ENCODE measurements at places on chromosomes 2 and 18.
A peak's percentile ranks its signal among the peaks of the same experiment; 100 is the strongest.

DNA sequence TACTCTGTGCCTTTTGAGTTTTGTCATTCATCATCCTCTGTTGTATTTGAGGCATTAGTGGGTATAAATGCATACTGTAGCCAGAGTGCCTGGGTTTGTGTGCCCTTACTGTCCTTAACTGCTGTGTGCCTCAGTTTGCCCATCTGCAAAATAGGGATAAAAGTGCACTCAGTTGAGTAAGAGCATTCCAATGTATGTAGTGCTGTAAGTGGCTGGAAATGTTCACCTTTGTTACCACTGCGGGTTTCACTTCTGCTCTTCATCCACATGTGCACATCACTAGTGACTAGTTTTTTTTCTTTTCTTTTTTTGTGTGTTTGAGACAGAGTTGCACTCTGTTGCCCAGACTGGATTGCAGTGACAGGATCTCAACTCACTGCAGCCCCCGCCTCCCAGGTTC, 39.9 kb downstream of the PLEKHB2 start:
- ATAC-seq = peak; percentile 77

- ATAC-seq = peak; percentile 85
Observed at GRCh38 chr18:55246278-55246677, 287.0 kb upstream of the CCDC68 start.

DNA sequence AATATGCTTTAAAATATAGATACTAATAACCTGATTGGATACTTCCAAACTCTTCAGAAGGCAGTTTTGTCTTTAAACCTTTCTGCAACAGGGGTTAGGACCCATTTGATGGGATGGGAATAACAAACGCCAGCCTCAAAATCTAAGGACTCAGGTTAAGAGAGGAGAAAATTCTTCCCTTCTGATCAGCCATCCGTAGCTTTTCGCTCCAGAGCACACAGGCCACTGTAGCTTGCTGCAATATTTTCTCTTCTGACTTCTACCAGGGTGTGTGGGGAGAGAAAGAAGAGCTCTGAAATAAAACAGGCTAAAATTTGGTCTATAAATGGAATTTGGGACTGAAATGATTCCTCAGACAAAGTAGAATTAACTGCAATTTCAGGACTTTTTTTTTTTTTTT, 95.1 kb downstream of the ALPK2 start:
- no peak for ATAC-seq

DNA sequence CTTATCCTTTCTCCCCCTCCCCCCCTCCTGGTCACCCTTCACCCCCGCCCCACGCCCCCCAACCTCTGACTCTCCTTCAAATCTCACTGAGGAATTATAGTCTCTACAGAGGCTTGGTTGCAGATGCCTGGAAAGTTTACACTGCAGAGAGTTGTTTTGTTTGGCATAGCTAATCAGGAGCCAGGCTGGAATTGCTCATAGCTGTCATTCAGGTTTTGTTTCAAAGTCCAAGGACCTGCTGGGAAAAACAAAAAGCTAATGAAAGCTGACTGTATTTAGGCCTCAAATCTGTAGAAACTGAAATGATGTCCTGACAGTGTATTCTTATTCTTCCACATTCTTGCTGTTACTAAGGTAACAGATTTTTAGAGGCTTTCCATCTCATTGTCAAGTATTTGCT, 22.6 kb downstream of the GREB1L start:
- ATAC-seq = no peak

DNA sequence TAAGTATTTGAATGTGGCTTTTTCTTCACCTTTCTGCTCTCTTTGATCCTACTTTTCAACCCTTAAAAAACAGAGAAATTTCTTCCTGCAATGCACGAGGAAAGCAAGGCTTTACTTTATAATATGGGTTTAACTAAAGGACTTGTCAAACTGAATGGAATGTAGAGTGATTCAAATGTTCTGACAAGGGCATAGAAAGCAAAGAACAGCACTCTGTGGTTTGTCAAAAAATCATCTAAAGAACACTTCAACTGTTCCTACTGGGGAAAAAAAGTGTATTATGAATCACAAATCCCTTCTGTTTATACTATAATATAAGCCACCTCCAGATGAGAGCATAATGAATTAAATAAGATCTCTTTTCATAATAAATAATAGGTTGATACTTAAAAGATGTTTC, 45.0 kb upstream of the RIT2 start:
- ATAC-seq = no peak

DNA sequence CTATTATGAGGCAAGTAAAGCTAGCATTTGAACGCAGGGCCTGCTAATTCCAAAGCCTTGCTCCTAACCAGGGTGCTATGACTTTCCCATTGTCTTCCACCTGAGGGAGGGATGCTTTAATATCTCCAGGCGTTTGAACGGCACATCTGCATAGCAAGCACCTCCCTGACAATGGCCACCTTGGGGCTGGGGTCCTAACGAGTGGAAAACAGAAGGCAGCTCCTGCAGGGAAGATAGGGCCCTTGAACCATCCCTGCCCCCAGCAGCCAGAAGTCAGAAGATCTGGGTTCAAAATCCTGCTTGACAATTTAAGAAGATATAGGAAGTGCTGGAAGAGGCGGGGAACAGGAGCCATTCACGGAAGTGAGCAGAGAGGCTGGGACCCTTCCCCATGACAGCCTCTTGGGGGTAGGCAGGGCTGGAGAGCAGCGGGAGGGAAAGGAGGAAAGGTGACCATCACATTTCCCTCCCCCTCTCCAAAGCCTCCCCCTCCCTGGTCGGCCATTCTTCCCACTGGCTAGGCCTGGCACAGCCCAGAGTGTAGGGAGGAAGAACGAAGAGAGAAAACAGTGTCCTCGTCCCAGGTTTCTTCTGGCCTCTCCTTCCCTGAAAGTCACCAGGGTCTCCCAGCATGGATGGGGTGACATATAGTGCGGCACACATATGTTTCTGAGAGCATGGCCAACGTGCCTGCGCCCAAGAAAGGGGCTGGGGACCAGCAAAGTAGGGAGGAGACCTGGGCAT, 73.5 kb downstream of the EMX1 start:
- ATAC-seq = no peak

DNA sequence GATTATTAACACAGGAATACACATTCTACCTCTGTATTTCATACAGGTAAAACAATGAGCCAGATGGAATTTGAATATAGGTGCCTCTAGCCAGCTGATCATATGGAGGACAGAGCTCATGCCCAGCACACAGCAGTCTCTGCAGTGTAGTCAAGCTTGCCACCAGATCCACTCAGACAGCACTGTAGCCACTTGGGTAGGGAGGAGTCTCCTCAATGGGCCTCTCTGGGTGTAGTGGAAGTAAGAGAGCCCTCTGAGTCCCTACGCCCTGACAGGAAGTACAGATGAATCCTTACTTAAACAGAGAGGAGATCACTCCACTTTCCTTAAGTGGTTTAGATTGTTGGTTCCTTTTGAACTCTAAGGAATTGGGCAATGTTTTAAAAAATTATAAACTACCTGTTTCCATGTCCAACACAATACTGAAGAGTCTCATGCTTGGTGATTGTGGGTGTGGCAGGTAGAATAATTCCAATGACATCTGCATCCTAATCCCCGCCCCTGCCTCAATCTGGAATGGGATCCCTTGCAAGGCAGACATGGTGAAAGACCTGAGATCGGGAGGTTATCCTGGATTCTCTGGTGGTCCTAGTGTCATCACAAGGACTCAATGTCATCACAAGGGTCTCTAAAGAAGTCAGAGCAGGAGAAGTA, 23.0 kb upstream of the TMEM200C start:
- no peak for ATAC-seq

- ATAC-seq = no peak
Observed at GRCh38 chr2:199586646-199587045, 128.9 kb upstream of the SATB2 start.

DNA sequence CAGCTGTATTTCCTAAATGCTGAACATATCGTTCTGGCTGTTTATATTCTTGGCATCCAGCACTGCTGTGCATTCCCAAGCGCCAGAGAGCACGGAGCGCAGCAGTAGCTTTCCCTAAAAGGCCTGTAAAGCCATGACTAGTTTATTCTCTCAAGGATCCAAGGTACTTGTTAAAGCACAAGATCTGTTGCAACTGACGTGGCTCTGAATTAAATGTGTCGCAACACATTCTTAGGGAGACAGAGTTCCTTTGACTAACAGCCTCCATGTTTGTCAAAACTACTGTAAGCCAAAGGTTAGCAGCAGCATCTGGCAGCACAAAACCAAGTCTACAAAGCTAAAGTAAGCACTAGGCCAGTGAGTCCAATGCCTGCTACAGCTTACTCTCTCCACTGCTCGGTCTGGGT, 188.6 kb upstream of the FN1 start:
- no peak for ATAC-seq

DNA sequence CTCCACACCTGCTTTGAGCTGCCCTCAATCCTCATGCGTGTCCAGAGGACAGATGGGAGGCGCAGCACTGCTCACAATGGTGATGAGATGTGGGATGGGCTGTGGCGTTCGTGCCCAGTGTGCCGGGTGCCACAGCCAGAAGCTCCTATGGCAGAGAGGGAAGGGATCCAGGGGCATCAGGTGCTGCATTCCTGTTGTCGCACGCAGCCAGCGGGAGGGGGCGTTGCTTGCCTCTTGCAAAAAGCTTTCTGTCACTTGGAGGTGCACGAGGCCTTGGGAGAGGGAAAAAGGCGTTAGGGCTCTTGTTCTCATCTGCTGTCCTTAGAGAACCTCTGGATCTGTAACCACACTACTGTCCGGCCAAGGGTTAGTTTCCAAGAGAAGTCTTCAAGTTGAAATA, 29.2 kb upstream of the ALLC start:
- no peak for ATAC-seq

All from stimulated activated memory B cell treated with anti-CD40 and anti-IgM and Interleukin-4, amounts not matched to agents 10 μg/mL and 1 μg/mL and 100 μg/mL, for 72 hours (primary cell).